Stimulated activated CD4-positive, alpha-beta T cell treated with anti-CD3 and anti-CD28 coated beads, Interleukin-12 subunit alpha, Interleukin-12 subunit beta, amount 100 ng/mL, for 4 hours (primary cell): ENCODE measurements at places on chromosomes 4 and X.

DNA sequence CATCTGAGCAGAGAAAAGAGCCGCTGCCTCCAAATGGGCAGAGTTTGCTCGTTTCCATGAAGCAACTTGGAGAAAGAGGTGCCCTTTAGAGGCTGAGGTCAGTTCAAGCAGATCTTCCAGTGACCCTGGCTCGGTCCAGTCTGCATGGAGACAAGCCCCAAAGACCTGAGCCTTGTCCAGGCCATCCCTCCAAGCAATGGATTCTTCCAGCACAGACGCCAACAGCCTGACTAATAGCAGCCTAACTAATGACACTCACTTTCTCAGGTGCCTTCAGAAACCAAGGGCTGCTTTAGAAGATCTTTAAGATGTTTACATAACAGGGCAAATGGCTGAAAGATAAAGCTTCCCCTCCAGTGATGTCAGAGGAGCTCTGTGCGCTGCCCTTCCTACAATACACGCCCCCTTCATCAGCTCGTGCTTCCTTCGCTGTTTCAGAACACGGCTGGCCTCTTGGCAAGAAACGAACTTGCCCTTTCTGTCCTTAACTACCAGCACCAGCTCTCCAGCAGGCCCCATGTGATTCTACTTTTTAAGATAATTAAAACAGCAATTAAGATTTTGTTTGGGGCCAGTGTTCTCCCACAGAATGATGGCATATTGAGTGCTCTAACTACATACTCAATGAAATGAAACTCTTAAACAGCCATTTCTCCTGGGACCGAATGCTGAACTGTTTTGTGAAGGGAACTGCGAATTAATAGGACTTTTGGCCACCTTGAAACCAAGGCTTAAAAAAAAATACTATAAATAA is 119.0 kb downstream of the GPR143 start:
- DNase-seq = no peak

DNA sequence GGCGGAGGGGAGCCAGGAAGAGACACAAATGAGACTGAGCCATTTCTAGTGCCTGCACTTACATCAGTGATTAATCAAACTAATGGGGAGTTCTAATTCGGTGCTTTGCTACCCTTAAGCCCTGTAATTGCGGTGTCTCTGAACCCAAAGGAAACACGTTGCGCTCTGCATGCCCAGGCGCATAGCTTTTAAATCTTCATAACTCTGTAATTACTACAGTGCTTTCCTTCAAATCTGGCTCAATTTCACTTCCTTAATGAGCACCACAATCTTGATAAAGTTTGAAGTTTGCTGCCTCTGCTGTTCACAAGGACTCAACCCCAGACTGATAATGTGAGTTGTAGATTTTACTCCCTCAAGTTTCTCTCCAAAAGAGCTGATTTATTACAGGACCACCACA is 5.7 kb upstream of the NHS start:
- DNase-seq = no peak

DNA sequence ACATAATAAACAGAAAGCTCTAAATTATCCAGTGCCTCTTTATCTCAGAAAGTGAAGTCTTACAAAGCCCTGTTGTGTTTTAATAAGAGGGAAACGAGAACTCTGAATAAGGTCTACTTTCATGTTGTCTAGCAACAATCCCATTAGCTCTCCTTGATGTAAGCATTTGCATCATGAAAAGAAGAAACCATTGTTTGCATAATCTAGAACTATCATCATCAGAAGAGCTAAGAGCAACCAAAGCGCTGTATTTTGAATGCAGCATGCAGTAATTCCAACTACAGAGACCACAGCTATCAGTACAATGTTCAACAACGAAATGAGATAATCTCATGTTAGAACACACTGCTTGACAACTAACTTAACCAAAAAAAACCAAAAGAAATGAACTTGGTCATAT is 257.1 kb downstream of the CAMK2D start:
- DNase-seq = no peak

GRCh38 chr4:52743444-52744019 is 7.7 kb downstream of the ERVMER34-1 start:
- DNase-seq = no peak

- DNase-seq = no peak
Observed at GRCh38 chr4:161280929-161281328, 882.9 kb downstream of the FSTL5 start.

DNA sequence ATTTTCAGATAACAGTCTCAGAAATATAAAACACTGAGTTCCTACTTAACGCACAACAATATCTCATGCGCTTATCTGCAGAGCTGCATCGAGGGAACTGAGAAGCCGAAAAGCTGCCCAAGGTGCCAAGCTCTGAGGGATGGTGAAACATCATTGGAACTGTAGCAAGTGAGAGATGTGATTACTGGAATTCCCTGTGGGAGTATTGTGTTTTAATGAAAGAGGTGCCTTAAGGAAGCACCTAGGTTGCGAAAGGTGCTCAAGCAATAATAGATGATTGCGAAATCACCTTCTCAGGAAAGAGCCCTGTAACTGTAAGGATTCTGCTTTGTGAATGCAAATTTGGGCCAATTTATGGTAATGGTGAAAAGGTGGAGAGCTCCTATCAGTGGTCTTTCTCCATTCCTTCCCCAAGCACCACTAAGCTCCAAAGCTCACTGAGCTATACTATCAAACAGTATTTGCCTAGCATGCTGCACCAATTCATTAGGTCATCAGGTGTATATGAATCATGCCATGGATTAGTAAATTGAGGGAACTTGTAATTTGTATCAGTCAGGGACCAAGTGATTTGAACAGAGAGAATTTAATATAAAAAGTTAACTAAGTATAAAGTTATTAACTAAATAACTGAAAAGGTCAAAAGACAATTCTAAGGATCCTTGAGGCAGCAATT is 59.0 kb upstream of the ATP8A1 start:
- no peak for DNase-seq

DNA sequence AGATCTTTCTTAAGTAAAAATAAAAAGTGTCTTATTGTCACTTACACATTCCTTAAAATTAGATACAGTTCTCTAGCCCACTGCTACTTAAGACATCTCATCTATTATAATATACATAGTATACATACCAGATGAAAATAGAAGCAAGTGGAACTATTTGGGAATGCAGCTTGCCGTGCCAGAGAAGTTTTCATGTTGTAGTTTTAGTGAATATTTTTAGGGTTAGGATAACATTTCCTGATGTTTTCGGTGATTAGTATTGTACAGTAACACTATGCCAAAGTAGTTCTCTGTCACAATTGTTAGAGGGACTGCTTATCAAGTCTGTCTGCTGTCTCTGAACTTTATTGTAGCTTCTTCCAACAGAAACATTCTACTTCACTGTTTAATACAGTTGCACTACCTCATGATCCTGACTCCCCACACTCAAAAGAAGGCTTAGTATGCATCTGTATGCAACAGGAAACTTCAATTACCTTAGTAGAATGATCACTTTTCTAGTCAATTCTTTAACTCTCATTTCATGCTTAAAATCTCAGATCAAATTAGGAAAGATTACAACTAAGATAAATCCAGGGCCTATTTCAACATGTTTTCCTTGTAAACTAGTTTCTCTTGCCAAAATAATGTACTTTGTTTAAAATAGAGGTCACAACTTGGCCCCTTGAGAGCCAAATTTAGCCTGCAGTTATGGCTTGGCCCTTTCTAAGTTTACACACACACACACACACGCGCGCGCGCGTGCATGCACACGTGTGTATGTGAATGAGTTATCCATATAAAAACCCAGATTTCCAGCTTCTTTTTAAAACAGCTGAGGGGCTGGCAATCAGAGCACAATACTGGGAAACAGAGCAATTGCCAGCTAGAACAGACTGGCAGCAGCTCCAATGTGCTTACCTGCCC is 42.3 kb upstream of the SRPX start:
- DNase-seq = no peak

DNA sequence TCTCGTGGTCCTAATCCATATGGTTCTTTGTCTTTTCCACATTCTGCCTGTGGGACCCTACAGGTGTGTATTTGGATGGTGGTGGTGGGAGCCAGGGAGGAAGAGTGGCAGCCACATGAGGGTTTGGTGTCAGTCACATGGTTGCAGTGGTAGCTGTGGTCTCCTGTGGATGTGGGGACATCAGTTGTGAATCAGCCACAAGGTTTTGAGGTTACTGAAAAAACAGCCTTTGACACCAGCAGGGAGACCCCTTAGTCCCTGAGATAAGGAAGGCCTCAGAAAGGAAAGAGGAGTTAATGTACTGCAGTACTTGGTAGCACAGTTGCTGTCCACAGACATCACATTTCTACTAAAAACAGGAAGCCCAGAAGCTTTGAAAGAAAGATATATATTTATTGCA is 15.8 kb upstream of the GAGE10 start:
- DNase-seq = no peak

GRCh38 chr4:132824761-132825160 is 324.3 kb upstream of the PCDH10 start:
- no peak for DNase-seq

DNA sequence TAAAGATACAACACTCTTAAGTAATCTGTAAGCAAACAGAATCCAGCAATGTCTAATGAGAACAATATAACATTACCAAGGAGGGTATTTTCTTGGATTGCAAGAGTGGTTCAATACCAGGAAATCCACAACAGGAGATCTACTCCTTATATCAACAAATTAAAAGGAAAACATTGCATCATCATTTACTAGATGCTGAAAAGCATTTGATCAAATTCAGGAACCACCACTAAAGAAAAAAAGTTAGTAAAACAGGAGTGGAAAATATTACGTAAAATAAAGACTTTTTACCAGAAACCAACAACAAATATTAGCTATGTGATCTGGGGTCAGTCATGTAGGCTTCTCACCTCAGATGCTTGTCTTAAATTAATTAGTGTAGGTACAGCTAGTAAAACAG is 66.8 kb upstream of the MAB21L2 start:
- no peak for DNase-seq

DNA sequence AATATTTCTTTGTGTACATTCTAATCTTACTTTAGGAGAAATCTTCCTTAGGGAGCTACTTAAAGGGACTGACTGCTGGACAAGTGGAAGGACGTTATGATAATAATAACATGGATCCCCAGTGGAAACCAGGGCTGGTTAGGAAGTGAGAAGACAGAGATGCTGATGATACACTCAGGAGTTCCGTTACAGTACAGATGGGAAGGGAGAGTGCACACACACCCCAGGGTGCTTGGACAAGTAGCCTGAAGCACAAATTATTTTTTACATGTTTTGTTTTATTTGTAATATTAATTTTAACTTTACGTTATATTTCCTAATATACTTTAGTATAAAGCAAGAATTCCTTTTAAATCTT is 84.1 kb downstream of the BMPR1B start:
- no peak for DNase-seq

GRCh38 chr4:99234331-99235010 is 15.4 kb upstream of the ADH6 start:
- DNase-seq = no peak

DNA sequence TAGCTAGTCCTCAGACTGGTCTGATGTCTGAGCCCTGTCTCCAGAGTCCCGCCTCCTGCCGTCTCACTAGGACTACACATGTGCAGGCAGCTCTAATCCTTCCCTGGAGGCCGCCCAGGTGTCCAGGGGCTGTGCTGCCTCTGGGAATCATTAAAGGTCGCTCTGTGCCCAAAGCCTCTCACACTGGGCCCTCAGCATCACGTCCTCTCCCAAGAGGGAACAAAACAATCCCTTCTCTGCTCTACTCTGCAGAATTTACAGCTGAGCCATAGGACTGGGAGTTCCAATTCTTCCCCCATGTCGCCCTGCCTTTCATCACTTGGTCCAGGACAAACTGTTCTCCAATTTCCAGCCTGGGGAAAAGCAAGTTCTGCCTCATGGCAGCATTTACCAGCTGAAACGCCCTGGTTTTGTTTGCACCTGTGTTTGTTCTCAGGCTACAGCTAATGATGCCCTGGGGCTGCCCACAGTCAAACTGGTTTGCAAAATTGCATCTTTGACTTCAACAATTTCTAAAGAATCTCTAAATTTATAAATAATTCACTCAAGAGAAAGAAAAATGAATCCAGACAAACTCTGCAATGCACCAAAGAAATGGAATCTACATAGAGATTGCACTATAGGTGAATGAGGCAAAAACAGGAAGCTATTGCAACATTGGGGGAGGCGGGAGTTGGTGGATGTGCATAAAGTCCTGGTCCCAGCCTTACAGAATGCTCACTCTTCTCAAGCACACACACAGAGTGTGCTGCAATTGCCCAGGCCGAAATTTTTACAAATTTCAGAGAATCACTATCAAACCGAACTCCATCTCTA is 7.2 kb upstream of the MRFAP1 start:
- DNase-seq = no peak

GRCh38 chr4:101888472-101888871 is 97.9 kb downstream of the BANK1 start:
- DNase-seq = no peak

GRCh38 chrX:916230-916599 is 285.6 kb downstream of the SHOX start:
- no peak for DNase-seq

- DNase-seq = no peak
Observed at GRCh38 chrX:32525234-32525633, 686.1 kb downstream of the DMD start.

- no peak for DNase-seq
Observed at GRCh38 chr4:47462799-47463234, 685 bp downstream of the COMMD8 start.

GRCh38 chrX:136210243-136210642 is 41.0 kb downstream of the MAP7D3 start:
- no peak for DNase-seq

- no peak for DNase-seq
Observed at GRCh38 chrX:150337536-150337935, 25.6 kb upstream of the MAMLD1 start.
